ENCODE measurements at places on chromosomes 4 and X.

DNA sequence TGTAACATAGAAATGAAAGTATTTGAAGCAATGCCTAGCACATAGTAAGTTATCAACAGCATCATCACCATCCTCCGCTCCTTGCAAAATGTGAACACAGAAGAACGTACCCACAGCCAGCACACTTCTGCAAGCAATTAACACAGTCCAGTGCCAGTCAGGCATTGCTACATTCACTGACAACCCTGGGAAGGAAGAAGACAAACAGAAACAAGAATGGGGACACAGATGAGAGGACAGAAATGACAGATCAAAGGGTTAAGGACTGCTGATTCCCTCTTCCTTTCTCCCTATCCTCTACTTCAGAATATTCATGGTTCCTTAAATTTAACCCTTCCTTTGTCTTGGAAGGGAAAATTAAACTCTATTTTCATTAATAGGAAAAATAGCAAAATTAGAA, 53.1 kb downstream of the CHM start:
- no peak for DNase-seq

DNA sequence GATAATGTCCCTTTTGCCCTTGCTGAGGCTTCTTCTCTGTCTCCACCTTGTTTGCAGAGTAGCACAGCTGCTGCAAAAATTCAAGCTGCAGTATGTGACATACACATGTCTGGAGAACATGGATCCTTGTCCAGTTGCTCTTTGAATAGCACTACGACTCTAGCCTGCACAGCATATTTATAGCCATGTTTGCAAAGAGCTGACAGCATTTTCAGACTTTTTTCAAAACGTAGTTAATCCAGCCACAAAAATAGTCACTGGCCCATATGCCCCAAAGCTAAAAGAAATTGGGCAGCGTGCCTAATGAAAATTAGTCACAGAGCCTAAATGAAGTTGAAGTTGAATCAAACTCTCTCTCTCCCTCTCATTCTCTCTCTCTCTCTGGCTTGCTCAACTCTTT, 17.5 kb downstream of the SLC16A2 start:
- DNase-seq: no peak

- no peak for DNase-seq
Observed at GRCh38 chr4:146478009-146478408, 43.7 kb downstream of the SLC10A7 start.

DNA sequence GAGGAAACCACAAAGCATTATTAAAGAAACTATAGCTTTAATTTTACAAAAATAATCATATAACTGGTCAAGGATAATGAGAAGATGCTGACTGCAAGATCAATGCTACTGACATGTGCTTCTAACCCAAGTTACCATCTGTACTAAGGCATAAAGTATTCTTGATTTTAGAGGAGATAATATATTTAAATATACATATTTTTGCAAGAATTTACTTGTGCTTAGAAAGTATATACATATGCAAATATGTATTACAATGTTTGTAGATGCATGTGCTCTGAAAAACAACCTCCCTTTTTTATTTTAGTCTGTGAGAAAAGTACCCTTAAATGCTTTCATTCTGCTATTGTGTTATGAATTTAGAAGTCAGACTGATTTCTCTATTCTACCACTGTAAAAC, 740.7 kb upstream of the SLIT2 start:
- no peak for DNase-seq

DNA sequence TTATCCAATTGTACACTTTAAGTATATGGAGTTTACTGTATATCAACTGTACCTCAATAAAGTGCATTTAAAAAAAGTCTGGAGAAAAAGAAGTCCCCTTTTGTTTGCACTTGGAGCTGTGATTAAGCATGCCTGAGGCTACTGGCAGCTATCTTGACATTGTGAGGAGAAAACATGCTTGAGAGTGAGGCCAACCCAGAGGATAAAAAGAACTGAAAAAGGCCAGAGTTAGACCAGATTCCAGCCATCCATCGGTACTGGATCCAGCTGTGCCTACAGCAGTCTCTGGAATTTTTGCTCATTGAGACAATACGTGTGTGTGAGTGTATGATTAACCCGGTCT, 57.4 kb downstream of the LGI2 start:
- DNase-seq: no peak

DNA sequence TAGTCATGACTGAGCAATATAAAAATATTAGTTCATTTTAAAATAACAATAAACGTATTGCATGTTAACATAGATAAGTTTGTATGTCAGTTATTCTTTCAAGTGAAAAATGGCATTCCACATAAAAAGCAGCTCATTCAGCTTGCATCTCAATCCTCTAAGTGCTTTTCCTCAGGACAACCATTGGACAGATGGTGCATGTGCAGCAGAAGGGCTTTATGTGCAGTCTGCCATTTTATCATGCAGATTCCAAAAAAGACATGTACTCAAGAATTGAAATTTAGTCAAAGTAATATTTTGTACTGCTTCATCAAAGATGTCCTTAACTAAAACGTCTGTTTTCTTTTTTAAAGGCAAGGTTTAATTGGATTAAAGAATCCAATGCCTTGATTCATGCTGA, 93.4 kb downstream of the RS1 start:
- no peak for DNase-seq

DNA sequence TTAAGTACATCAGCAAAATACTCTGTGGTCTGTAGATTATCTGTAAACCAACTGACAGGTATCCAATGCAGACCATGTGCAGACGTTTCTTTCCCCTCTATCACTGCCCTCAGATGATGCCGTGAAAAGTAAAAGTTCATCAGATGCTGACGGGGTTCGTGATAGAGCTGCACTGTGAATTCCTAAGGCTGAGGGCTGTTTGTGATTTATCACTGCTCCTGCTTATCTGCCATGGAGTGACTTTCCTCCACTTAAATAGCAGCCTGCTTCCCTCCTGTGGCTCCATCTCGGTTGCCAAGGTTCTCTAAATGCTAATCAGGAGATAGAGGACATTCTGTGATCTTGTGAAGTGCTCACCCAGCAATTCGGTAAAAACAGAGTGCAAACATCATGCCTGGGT, 89.3 kb upstream of the SRD5A3 start:
- no peak for DNase-seq

DNA sequence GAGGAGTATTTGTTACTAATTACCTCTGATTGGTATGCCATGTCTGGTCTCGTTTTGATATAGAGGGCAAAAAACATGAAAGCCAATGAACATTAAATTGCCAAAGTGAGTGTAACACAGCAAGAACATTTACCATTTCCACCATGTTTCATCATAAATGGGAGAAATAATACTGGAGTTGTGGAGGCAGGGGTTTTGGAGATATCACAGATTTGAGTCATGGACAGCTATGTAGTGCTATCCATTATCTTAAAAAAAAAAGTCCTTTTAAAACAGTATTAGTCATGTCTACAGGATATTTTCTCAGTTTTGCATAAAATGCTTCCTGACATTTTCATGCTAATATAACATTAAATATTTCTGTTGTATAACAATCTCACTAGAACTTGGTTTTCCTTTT, 301.2 kb downstream of the IL1RAPL1 start:
- no peak for DNase-seq

DNA sequence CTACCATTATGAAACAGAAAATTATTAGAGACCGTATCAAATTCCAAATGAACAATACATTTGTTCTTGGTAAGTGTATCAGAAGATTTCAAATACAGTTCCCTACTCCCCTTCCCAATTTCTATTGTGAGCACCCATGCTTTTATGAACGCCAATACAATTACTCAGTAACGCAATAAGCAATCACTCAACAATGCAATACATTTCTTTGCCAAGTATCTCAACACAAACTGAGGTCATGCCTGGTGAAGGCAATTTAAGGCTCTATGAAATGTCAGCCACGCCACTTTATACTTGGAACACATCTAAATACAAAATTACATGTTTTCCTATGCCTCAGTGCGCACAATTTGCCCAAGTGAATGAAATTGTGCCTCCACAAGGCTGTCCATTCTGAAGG, 712 bp downstream of the PNPLA4 start:
- no peak for DNase-seq

All from amygdala (tissue), 56 donors.